ENCODE measurements at places on chromosomes 12 and 14.

GRCh38 chr12:2492236-2492635 is 302.5 kb upstream of the FKBP4 start:
- no peak for DNase-seq

GRCh38 chr12:79402606-79403005 is 288.2 kb downstream of the PAWR start:
- no peak for DNase-seq

DNA sequence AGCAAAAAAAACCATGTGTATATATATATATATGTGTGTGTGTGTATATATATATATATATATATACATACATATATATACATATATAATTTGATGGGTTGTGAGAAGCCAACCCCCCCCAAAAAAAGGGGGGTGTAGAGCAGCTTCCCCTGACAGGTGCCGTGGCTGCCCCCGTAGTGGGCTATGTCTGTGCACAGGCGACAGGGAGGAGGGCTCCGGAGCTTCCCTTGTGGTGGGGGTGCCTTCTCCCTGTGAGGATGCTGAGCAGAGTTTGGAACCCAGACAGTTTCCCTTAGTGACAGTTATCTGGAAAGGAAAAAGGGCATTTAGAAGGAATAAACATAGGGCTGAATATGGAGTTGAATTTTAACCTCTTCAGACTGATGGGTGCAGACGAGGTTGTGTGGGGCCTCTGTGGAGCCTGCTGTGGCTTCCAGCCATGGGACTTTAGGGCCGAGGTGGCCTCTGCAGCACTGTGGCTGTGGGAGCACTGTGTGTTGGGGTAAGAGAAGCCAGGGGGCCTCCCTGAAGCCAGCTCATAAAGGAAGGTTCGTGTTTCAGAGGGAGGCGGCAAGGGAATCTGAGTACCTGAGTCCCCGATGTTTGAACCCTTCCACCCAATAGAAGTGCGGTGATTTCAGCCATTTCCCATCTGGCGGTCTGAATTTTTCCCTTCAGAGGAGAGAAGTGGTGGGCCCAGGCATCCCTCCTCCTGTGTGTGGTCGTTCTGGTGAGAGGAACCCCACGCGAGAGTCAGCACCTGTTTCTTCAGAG is 19.8 kb downstream of the XRCC3 start:
- DNase-seq: no peak

- DNase-seq: no peak
These were observed 3.3 kb upstream of the MDM1 start for GRCh38 chr12:68335462-68335861.

- no peak for DNase-seq
These were observed 141.9 kb downstream of the NUBPL start for GRCh38 chr14:31703056-31703455.

- DNase-seq: no peak
These were observed 1.3 kb downstream of the SSH1 start for GRCh38 chr12:108856170-108856427.

GRCh38 chr12:109160873-109161272 is 44.5 kb downstream of the ACACB start:
- DNase-seq: no peak

- DNase-seq: peak; percentile 44
These were observed 80.6 kb downstream of the APAF1 start for GRCh38 chr12:98725476-98726247.

DNA sequence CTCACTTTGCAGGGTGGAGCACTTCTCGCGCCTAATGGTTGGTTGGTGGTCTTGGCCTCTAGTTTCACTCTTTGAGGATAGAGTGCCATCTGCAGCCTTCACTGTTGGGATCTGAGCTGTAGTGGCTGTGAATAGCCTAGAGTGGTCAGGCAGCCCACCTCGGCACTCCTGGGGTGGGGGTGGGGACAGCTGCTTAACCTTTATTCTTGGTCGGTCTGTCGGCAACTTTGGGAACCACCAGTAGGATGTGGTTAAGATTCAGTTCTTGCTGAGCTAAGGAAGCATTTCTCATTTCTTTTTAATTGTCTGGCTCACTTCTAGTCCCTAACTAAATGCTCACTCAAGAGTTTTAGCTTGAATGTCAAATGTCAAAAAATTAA is 21.1 kb downstream of the TMBIM6 start:
- no peak for DNase-seq

- no peak for DNase-seq
These were observed 62.6 kb downstream of the FBXL14 start for GRCh38 chr12:1531654-1532374.

DNA sequence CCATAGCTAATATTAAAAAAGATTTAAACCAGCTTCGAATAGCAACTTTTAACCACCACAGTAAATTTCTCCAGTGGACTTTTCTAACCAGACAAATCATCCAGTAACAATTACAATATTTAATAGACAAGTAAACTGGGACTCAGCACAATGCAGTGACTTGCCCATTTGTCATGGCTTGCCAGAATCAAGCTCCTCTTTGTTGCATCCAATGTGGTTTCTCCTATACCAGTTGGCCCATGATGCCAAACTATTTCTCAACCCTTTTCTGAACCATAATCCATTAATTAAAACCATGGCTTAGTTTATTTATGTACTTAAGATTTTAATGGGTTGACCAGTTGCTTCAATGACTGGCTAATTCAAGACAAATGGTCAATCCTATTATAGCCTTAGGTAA is 64.4 kb downstream of the DIO2 start:
- no peak for DNase-seq

DNA sequence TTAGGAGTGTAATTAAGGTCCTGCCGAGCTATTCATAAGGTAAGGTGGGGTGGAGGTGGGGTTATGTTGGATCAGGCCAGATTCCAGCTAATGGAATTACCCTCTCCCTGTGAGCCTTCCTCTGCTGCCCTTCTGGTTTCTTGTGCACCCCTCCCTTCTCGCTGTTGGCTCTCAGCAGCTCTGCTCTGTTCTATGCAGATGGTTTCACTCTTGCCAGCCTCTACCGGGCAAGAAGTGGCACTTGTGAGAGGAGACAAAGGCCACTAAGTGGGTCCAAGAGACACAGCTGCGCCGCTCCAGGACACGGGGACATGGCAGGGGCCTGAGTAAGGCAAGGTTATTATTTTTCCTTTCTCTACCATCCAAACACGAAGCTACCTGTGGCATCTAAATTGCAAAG is 334.4 kb downstream of the EMP1 start:
- no peak for DNase-seq

DNA sequence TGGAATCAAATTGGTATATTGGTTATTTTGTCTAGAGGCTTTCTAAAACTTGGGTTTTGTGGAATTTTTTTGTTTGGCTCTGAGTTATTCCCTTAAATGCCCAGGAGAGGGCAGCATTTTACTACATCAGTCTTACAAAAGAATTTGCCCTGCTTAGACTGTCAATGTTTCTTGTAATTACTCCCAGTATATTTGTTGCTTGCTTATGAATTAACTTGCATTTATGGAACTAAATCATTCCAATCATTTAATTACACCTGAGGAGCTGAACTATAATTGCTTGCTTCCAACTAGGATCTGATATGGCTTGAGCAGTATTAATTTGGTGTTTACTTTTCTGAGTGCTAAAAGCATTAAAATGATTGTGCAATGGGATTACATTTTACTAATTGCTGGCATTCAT is 48.7 kb downstream of the MIPOL1 start:
- no peak for DNase-seq

- DNase-seq: no peak
These were observed 326.7 kb upstream of the TMPO start for GRCh38 chr12:98188650-98189077.

GRCh38 chr14:105249182-105250007 is 1.1 kb downstream of the BTBD6 start:
- DNase-seq: no peak

- DNase-seq: no peak
These were observed 1084.3 kb downstream of the TMEM121 start for GRCh38 chr14:106610691-106611090.

DNA sequence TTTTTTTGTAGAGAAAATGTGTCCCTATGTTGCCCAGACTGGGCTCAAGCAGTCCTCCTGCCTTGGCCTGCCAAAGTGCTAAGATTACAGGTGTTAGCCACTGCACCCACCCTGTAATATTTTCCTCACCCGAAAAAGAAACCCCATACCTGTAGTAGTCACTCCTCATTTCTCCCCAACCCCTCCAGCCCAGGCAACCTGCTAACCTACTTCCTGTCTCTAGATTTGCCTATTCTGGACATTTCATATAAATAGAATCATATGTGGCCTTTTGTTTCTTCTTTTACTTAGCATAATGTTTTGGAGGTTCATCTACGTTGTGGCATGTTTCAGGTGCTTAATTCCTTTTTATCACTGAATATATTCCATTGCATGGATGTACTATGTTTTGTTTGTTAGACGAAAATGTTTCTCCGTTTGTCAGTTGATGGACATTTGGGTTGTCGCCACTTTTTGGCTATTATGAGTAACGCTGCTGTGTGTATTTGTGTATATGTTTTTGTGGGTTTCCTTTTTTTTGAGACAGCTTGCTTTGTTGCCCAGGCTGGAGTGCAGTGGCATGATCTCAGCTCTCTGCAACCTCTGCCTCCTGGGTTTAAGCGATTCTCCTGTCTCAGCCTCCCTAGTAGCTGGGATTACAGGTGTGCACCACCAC is 6.2 kb downstream of the ANKRD13A start:
- DNase-seq: no peak

DNA sequence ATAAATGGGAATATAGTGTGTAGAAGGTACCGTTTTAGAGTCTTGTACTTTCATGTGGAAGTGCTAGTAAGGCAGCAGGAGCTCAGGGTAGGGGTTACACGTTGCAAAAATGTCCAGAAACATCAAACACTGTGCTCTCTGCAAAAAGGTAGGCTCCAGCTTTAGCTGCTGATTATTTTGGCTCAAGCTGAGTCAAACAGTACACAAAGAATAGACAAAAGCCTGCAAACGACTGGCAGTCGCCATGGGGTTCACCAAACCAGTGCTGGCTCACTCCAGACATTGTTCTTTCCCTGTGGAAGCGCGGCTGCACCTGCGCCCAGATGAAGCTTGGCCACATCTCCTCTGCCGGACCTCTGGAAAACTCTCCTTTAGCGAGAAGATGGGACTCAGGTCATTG is 45.3 kb upstream of the NAA30 start:
- DNase-seq: no peak

DNA sequence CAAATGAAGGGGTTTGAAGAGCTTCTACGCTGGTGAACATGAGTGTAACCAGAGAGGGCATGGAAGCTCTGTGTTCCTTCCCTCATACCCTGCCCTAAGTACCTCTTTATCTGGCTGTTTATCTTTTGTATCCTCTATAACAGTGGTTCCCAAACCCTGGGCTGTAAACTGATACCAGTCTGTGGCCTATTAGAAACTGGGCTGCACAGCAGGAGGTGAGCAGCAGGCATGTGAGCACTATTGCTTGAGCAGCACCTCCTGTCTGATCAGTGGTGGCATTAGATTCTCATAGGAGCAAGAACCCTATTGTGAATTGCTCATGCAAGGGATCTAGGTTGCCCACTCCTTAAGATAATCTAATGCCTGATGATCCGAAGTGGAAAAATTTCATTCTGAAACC is 172.9 kb upstream of the AVPR1A start:
- DNase-seq: no peak

GRCh38 chr12:6750506-6750905 is 2.4 kb downstream of the MLF2 start:
- no peak for DNase-seq

GRCh38 chr14:99573000-99573330 is 31.0 kb downstream of the CCDC85C start:
- DNase-seq: no peak

- no peak for DNase-seq
These were observed 327.2 kb downstream of the RAD51B start for GRCh38 chr14:68146818-68147217.

DNA sequence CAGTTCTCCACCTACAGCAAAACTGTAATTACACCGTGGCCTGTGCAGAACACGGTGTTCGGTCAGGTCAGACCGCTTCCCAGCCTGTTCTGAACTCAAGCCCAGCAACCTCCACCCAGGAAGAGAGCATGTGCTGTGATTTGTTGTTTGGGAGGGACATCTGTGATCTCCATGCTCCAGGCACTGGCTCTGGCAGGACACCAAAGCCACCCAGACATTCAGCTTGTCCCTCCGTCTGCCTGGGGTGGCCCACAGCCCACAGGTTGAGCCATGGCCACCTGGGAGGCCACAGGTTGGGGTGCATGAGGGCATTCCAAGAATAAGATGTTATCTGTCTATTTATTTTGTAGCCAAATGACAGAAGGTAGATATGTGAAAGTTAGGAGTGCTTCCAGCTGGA is 1091.1 kb downstream of the VRK1 start:
- no peak for DNase-seq

DNA sequence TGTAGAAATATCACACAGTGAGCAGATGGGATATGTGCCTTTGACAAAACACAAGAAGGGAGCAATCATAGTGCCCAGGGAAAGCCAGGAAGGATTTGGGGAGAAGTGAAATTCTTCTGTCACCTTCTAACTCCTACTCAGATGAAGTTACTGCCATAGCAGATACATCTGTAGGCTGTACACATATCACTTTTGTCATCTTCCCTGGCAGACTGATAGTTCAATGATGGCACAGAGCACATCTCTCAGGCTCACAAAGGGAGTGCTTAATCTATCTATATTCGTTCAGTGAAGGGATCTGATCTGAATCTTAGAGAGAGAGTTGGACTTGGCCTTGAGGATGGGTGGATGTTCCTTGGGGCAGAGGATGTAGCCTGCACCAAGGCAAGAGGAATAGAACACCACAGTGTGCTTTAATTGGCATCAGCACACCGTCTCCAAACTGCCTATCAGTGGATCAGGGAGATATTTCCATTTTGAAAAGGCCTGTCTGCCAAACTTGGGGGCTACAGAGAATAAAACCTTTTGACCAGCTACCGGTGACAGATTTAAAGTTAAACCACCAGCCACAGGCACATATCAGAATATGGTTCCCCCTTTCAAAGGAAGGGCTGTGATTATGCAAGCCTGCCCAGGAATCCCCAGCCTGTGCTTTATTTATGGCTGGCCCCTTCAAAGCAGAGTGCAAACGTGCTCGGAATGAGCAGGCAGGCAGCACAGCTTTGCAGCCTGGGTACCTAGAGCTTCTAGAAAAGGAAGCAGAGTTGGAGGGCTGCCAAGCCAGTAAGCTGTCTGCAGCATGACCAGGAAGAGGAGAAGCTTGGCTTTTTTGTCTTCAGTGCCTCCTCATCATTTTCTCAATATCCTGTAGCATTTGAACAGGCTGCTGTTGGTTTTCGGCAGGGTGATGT is 165.5 kb upstream of the DYRK2 start:
- DNase-seq: no peak

GRCh38 chr14:104739546-104740516 is 13.1 kb upstream of the SIVA1 start:
- no peak for DNase-seq

- DNase-seq: no peak
These were observed 121.3 kb downstream of the BBS10 start for GRCh38 chr12:76226956-76227355.

DNA sequence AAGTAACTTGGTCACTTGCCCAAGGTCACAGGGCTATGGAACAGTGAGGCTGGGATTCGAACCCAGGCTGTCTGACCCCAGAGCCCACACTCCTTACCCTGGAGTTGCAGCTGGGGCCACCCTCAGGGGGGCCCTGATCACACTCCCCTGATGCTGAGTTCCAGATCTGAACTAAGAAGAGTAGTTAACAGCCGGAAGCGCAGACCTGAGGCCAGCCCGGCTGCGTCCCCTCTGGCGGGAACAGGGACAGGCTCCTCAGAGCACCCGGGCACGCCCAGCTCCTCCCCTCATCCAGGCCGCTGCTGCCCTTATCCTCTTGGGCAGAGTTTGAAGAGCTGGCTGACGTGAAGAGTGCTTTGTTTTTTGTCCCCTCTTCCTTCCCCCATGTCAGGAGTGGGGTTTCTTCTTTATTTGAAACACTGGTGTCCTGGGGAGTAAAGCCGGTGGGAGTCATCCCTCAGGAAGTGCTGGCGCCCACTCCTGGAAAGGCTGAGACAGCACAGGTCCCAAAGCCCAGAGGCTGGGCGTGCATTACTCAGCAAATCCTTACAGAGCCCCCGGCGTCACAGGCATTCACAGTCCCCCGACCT is 8.7 kb downstream of the PHB2 start:
- peak; percentile 59 for DNase-seq

All from neural crest cell (in vitro differentiated cells).